ENCODE measurements at places on chromosomes 16 and 17.
A peak's percentile ranks its signal among the peaks of the same experiment; 100 is the strongest.

- no peak for DNase-seq
Observed at GRCh38 chr17:14014657-14015056, 54.6 kb upstream of the COX10 start.

GRCh38 chr17:39660397-39661385, 4.5 kb upstream of the TCAP start:
- DNase-seq = no peak

GRCh38 chr17:81665205-81666091, 957 bp downstream of the OXLD1 start:
- DNase-seq = peak; percentile 31

- DNase-seq = no peak
Observed at GRCh38 chr16:56929639-56930038, 2.3 kb upstream of the HERPUD1 start.

DNA sequence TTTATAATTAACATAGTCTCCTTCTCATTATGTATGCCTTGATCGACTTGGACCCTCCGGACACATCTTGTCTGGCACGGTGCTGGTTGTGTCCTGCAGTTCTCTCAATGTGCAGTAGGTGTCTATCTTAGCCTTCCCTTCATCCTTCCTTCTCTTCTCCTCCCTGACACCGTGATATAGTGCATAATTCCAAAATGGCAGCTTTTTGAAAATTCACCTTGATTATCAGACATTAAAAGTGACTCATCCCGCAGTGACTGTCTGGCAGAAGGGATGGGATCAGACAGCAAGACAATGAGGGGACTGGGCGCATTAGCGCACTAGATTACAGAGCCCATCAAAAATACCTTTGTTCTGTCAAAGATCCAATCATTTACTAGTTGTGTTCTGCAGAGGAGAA, 70.0 kb upstream of the PMFBP1 start:
- peak; percentile 6 for DNase-seq

GRCh38 chr17:6061290-6061689, 8.9 kb upstream of the WSCD1 start:
- no peak for DNase-seq

GRCh38 chr17:80621335-80621996, 76.8 kb downstream of the RPTOR start:
- DNase-seq = no peak

DNA sequence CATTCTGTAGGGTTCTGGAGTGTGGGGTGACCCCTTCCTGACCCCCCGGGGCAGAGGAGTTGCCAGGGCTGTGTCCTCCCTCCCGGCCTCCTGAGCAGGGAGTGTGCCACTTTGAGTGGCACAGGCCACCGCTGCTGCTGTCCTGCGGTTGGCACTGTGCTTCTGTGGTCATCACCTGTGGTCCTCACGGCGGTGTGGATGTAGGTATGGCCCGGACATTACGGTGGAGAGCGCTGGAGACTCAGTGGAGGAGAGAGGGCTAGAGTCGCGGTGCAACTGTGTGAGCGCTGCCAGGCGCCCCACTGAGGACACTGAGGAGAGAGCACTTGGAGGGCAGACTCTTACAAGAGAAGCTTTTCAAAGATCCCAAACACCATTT, 39.1 kb downstream of the PGS1 start:
- DNase-seq = no peak

GRCh38 chr16:27826893-27827289, 236.6 kb downstream of the GSG1L start:
- DNase-seq = no peak

DNA sequence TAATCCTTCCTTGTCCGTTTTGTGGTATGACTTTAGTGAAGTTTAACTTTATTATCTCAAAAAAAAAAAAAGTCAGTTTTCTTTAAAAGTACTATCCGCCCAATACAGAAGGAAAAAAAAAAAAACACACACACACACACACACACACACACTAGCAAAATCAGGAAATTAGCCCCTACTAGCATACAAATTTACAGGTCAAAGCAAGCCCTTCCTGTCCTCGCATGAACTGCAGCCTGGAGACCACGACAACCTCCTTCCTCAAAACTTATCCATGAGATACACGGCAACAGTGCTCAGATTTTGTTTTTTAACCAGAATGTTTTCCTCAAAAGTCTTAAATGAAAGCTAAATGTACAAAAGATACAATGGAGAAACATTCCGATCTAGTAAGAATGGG, 16.2 kb downstream of the NCOR1 start:
- DNase-seq = no peak

- DNase-seq = no peak
Observed at GRCh38 chr17:49575679-49576087, at the start of gene NXPH3. NXPH3 (plus strand) TSS chr17:49575871; CDS start chr17:49576220, 349 bp downstream.

- no peak for DNase-seq
Observed at GRCh38 chr16:50924759-50925545, 183.1 kb downstream of the CYLD start.

GRCh38 chr16:10817963-10818941, at the start of gene TVP23A:
TVP23A (minus strand) TSS chr16:10818794; CDS start chr16:10818493, 301 bp downstream.
- peak; percentile 52 for DNase-seq

GRCh38 chr17:55482591-55483389, 28.5 kb downstream of the SMIM36 start:
- DNase-seq = no peak

DNA sequence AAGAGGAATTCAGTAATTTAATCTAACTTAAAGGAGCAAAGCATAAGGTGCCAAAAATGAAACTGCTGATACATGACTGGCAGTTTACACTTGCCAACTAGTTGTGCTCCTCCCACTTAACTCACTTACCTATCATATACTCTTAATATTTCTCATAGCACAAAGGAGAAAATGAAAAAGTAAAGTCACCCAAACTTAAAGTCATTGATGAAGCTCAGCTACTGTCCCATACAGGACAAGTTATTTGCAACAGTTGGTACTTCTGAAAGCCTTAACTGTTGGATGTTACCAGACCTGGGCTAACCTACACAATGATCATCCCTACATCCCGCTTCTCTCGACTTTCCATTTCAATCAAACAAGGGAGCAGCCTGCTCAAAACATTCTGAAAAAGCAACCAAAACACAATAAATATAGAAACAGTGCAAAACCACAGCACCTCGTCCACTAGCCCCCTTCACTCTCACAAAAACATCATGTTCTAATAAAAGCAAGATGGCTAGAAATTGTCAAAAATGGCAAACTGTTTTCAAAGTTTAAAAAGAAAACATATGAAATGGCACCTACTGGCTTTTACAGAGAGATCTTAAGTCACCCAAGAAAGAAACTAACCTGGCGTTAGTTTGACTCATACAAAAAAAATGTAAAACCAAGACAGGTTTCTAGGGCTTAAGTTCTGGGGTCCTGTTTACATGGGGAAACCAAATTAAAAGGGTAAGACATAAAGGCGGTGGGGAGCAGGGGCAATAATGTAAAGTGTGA, 868 bp downstream of the MED13 start:
- no peak for DNase-seq

DNA sequence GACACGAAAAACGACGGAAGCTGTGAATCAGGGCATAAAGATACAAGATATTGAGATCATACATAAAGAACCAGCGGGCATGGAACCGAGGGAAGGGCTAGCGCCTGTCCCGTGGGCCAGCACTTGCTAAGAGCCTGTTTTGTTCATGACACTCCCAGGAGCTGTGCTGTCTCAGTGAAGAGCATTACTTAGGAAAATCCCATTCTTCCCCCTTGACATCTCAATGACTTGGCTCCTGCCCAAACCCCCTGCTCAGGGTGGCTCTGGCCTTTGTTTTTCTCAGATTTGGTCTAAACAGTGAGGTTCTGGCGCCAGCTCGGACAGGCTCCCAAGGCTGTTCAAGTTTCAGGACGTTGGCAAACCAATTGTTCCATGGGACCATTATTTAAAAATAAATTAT, 79.1 kb upstream of the SEC14L1 start:
- DNase-seq = no peak

DNA sequence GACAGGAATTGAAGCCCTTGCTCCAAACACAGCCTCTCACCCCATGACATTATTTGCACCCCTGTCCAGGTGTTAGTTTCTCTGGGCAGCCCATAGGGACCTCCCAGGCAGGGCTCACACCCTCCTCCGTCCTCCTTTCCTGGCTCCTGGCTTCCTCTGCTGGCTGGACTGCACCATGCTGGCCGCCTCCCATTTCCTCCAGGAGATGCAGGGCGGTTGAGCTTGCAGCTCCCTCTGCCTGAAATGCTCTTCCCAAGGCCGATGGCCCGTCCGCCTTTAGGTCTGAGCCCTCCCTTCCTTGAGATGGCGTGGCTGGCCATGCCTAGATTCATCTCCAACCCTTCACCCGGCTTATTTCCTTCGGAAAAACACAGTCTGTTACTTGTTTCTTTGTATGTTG, 334.8 kb downstream of the SNX29 start:
- DNase-seq = no peak

- no peak for DNase-seq
Observed at GRCh38 chr16:6496996-6497395, 835.6 kb upstream of the RBFOX1 start.

- DNase-seq = peak; percentile 67
Observed at GRCh38 chr17:40056379-40057015, 2.3 kb upstream of the MED24 start.

DNA sequence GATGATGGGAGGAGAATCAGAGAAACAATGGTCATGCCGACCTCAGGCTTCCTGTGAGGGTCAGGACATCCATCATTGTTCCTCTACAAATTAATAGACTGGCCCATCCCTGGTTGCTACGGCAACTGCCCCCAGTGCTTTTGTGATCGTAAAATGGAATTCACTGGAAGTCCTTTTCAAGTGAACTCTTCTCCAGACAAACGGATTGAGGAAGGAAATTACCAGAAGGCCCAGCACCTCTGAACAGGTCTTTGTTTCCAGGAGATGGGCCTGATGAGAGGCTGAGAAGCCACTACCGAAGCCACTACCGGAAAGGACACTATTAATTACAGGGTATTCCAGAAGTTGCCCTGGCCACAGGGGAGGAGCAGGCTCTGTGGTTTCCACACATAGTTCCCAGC, 126.0 kb downstream of the MGAT5B start:
- DNase-seq = no peak

GRCh38 chr16:79717333-79718137, 117.0 kb upstream of the MAF start:
- no peak for DNase-seq

- peak; percentile 39 for DNase-seq
Observed at GRCh38 chr17:21286066-21286770, 1.7 kb downstream of the MAP2K3 start.

- no peak for DNase-seq
Observed at GRCh38 chr17:79746889-79747507, 16.3 kb downstream of the ENPP7 start.

DNA sequence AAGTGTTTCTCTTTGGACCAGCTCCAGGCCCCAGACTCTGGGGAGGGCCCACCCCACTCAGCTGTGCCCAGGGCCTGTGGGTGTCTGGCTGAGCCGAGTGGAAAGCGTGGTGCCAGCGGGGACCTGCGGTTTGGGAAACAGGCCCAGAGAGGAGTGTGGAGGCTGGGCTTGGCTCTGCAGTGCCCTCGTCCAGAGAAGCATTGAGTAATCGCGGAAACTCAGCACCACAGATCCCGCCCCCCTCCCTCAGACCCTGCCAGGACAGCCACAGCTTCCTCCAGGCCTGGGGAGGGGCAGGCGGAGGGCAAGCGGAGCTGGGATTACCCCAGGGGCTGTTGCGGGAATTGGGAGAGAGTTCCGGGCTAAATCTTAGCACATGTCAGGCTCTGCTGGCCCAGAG, 14.6 kb upstream of the PITPNA start:
- peak; percentile 81 for DNase-seq

- DNase-seq = no peak
Observed at GRCh38 chr17:60900688-60901087, 223.0 kb downstream of the BCAS3 start.

Data from occipital lobe (tissue), 3 donors.